ENCODE measurements at places on chromosomes 11 and 22. TPM values are rescaled to one million over a fixed set of nuclear protein-coding genes. Genes with fewer than 3 reads are reported as not detected.

DNA sequence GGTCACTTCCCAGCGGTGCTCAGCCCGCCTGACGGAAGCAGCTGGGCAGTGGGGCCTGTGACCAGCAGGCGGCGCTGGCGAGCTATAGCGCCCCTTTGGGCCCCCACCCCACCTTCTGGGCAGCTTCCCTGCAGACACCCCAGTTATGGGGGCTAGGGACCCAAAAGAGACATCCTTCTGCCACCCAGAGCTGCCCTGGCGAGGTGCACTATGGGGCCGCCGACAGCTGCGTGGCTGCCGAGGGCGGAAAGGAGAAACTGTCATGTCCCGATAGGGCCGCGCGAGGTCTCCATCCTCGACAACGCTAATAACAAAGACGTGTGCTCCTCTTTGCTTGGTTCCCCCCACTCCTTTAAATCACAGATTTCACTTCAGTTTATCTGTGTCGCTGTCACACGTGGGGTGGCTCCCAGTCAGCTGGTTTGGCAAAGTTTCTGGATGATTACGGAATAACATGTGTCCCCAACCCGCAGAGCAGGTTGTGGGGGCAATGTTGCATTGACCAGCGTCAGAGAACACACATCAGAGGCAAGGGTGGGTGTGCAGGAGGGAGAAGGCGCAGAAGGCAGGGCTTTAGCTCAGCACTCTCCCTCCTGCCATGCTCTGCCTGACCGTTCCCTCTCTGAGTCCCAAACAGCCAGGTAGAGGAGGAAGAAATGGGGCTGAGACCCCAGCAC is 673 bp upstream of the MYO7A start:
- H3K4me1 ChIP-seq, result peaks cover 11% of the 10 kb centered on the region
- H3K27ac ChIP-seq, result peak overlapping the region; percentile 14
- H3K4me3 ChIP-seq, result peak overlapping the region; percentile 84
- no peaks in the 10 kb centered on the region for H3K36me3 ChIP-seq

- DNase-seq, result no peak
- peak overlapping the region; percentile 49 for H3K4me3 ChIP-seq
Measured at GRCh38 chr22:22687638-22688500, 43.5 kb downstream of the GGTLC2 start.

DNA sequence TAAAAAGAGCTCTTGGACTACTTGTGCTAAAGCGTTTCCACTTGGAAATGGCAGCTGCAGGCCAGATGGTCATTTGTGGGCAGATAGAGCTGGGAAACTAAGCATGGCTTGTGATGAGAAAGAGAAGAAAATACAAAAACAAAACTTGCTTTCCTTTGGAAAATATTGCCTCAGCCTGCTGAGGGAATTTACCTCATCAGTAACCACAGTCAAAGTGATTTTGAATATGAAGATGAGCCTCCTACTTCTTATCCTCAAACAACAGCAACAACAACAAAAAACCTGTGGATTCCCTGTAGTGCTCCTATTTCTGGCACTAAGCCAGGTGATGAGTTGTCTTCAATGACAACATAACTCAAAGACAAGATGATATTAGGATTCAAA is 62.7 kb upstream of the FIBIN start:
- no peaks in the 10 kb centered on the region for H3K4me1 ChIP-seq
- H3K27me3 ChIP-seq, result no peaks in the 10 kb centered on the region
- no peak overlapping the region for H3K27ac ChIP-seq
- H3K36me3 ChIP-seq, result no peaks in the 10 kb centered on the region

The SCGB1D4 gene
- polyA plus RNA-seq, result not detected

Data from naive B cell (primary cell).